ENCODE measurements at places on chromosomes 16 and 17.

- no peak for DNase-seq
These were observed 105.6 kb downstream of the SEC14L1 start for GRCh38 chr17:77246110-77247047.

DNA sequence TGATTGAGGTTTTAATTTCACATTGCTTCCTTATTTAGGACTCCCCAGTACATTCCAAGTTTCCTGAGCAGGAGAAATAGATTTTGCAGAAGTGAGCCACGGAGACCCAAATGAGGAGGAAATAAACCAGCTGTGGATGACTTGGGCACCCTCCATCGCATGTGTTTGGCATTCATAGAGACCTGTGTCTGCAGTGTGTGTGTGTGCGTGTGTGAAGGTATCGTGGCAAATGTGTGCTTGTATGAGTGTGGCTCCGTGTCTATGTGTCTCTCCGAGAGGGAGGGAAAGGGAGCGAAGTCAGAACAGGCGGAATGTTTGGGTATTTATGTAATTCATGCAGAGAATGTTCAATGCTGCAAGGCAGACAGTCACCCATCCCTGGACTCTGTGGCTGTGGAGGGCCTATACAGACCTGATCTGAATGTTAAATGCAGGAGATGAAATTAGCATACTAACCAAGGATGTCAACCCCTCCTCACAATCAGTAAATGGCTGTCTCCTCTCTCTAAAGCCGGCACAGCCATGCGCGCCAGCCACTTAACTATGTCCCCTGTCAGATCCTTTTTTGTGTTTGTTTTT, 186.0 kb upstream of the ZFHX3 start:
- no peak for DNase-seq

GRCh38 chr16:19644877-19645276, 73.2 kb downstream of the KNOP1 start:
- no peak for DNase-seq

GRCh38 chr16:50685462-50686063, 4.5 kb upstream of the SNX20 start:
- DNase-seq = no peak

DNA sequence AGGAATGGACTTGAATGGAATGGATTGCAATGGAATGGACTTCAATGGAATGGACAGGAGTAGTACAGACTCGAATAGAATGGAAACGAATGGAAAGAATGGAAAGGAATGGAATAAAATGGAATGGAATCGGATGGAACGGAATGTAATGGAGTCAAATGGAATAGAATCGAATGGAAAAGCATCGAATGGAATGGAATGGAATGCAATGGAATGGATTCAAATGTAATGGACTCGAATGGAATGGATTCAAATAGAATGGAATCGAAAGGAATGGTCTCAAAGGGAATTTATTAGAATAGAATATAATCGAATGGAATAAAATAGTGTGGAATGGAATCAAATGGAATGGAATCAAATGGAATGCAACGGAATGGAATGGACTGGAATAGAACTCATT, 484.9 kb upstream of the WSB1 start:
- DNase-seq = no peak

GRCh38 chr17:77783991-77784820, 174.3 kb upstream of the TNRC6C start:
- no peak for DNase-seq

All from putamen (tissue), 1 donor.